ENCODE measurements at places on chromosomes 4 and X.
A peak's percentile ranks its signal among the peaks of the same experiment; 100 is the strongest.

DNA sequence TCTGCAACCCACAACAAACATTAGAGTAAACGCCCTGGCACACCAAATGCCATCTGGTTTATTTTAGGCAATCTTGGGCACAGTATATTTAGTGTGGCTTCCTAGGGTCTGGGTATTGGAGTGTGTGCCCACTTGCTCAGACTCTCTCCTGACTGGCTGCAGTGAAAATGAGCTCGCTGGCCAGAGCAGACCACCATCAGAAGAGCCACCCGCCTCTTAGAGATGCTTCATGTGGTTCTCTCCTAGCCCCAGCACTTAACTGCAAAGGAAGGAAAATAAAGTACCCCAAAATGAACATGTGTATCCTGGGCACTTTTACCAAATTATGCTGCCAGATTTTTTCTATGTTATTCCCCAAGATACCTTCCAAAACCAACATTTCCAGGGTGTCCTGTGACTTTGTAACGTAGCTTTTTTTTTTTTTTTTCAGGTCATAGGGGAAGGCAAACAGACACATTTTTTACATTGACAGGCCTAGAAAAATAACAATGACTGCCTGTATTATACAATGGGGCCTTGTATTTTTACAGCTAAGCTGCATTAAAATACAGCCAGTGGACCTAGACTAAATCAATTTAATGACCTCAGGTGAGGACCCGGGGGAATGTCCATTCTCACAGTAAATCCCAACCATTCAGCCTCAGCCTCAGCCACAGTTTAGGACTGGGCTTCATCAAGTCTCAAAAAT is 193.7 kb downstream of the RASL11B start:
- DNase-seq: no peak

DNA sequence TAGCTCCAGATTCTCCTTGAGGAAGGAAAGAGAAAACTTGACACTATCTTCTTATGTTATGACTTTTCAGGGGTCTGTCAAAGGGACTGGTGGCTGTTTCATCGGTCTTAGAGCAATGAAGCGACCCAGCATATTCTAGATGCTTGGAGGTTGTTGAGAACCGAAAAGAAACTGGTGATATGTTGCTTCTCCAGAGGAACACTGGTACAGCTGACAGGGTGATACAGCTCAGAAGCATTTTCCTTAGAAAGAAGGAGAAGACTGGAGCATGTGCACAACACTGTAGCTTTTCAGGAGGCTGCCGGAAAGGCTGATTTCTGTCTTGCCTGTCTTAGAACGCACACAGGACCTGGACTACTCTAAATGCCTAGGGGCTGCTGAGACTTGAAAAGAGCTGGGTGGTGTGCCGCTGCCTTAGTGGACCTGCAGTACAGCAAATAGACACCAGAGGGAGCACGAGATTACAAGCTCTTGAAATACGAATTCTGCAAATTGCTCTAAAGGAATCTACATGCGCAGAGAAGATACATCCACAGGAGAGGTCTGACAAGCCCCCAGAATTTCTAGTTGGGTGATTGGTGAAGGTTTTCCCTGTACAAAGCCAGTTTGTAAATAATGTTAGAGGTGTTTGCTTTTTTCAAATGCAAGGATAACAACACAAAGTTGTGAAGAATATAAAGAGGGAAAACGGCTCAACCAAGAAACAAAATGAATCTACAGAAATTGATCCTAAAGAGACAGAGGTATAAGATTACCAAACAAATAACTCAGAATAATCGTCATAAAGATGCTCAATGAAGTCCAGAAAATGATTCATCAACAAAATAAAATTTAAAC is 223.1 kb upstream of the DMD start:
- DNase-seq: no peak

DNA sequence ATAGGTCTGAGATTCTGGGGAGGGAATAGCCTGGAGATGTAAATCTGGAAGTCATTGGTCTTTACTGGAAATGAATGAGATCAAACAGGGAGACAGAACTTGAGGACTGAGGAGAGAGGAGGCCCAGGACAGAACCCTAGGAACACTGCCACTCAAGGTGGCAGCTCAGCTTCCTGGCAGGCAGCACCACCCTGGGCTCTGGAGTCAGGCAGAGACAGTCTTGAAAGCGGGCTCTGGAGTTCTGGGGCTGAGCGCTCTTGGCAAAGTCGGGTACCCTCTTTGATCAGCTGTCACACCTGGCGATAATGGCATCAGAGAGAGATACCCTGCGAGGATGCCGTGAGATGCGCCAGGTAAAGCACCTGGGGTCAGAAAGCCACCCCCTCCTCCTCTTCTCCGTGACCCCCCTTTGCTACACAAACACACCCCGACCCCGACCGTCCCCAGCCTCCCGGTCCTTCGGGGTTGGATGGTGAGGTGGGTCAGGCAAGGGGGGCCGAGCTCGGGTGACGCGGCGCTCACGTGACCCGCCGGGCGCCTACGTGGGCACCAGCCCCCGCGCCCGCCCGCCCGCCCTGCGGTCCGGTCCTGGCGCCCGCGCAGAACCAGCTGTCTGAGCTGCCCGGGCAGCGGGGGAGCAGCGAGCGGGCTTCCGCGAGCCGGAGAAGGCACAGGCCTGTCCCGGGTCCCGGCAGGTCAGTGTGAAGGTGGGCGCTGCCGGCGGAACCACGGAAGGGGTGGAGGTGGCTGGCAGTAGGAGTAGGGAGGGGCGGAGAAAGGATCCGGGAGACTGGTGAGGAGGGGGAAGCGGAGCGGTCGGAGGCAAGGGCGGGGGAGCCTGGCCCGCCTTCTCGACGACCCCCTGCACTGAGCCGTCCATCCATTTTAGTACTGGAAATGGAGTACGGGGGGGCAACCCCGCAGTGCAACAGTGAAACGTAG is at the start of gene TCEAL3:
TSS of gene TCEAL3 (plus strand) at position 600 of the 942 bp plus-strand sequence. CDS start 1,102 bp downstream, outside the sequence.
- DNase-seq: no peak

DNA sequence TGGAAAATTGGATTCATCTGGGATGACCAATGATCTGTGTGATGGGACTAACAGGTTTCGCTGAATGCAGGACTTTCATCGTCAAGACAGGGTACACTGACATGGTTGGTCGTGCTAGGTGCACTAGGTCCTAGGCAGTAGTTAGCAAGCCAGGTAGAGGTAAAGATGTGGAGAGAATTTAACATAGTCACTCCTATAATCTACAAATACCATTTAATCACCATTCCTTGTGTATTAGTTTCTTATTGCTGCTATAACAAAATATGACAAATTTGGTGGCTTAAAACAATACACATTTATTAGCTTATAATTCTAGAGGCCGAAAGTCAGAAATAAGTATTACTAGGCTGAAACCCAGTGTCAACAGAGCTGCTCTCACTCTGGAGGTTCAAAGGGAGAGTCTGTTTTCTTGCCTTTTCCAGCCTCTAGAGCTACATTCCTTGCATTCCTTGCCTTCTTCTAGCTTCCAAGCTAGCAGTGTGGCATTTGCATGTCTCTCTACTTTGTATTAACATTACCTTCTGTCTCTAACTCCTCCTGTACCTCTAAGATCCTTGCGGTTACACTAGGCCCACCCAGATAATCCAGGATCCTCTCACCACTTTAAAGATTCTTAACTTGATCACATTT is 98.7 kb upstream of the GRIA3 start:
- DNase-seq: no peak

DNA sequence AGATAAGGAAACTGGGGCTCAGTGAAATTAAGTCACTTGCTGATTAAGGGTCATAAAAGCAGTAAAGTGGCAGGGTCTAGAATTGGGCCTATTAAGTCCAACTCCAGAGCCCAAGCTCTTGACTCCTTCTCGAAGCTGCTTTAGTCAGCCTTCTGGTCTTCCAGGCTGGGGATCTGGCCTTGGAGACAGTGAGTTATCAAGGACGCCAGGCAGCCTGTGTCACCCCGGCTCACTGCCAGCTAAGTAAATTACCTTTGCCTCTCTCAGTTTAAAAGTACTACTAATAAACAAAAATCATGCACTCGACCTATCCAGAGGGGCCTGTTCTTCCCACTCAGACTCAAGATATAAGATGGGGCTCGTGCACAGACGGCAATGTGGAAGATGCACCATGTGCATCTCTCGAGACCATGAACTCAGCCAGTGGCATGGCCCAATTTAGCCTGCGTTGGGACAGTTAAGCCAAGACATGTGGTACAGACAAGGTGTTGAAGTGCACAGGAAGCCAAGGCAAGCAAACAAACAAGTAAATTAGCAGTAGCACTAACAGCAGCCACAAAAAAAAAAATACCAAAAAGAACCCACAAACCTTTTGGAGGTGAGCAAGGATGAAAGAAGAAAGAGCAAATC is 62.0 kb upstream of the MAP3K15 start:
- DNase-seq: no peak

- DNase-seq: no peak
These were observed 188.0 kb upstream of the S100G start for GRCh38 chrX:16461968-16462367.

- DNase-seq: no peak
These were observed 205.4 kb downstream of the DCLK2 start for GRCh38 chr4:150283689-150284088.

DNA sequence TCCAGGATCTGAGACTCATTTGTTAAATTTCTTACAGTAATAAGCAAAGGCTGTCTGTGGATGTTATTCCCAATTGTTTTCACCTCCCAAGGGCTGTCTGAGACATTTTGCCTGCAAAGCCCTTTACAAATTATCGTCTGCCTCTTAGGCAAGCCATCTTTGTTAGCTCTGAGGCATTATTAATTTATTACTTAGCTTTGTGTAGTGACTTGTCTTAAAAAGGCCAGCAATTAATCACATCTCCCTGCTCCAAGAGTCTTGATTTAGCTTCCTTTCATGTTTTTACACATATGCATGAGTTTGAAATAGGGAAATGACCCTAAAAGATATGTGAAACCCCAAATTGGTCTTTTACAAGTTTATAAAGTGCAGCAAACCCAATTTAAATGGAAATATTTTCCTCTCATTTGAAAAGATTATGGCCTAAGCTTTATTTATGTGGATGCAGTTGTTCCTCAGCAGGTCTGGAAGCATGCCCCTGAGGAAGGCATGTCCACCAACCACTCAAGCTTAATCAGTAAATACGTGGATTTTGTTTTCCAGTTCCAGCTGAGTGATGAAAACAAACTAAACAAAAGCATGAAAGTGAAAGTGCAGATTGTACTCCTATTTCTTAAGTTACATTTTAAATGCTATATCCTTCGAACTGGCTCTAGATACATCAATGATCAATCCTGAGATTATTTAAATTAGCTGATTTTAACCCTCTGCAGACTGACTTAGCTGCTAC is 173.6 kb upstream of the LNX1 start:
- DNase-seq: no peak

DNA sequence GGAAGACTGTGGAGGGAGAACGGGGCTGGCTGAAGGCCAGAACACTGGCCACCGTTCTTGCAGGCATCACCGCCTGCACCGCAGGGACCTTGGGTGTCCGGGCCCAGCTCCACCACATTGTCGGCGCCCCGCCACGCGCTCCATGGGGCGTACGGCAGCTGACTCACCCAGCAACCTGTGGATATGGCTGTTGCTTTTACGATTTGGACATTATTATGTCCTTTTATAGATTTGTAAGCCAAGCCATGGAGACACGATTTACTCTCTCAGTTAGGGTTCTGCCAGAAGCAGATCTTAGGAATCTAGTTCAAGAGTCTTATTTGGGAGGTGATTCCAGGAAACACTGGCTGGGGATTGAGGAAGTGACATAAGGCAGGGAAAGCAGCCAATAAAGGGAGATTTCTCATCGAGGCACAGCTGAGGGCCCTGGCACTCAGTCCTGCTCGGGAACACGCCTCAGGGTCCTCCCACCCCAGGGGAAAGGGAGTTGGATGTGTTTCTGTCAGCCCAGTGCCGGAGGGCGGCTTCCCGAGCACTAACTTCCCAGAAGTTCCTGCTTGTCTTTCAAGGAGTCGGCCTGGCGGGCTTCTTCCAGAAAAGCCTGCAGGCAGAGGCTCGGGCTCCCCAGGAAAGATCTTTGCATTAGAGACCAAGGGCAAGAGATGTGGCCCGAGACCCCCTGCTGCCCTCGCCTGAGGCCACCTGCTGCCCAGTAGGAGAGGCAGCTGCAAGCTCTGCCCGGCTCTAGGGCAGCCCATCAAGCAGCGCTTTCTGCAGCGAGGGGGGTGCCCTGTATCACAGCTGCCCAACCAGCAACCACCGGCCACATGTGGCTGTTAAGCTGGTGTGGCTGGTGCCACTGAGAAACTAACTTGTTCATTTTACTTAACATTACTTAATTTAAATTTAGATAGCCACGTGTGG is 52.9 kb downstream of the CRMP1 start:
- DNase-seq: no peak

DNA sequence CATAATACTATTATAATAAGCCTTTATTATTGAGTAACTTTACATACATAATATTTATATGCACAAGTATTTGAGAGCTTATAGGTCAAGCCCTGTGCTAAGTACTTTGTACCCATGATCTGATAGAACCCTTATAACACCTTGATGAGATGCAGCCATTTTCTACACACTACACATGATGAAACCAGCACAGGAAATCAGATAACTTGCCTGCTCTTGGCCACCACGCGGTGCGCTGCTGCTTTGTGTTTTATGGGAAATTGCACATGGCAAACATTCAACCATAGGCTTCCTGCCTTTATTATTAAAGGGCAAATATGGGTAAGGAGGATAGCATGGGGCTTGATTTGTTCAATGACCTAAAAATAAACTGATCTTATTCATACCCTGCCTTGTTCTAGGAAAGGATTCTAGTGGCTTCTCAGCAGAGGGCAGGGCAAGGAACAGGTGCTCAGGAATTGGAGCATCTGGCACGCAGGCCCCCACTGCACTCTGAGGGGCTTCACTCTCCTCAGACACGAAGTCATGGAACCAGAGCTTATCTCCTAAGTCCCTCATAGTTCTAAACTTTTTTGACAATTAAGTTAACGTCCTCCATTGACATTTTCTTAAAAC is 31.6 kb upstream of the NAP1L5 start:
- DNase-seq: no peak

DNA sequence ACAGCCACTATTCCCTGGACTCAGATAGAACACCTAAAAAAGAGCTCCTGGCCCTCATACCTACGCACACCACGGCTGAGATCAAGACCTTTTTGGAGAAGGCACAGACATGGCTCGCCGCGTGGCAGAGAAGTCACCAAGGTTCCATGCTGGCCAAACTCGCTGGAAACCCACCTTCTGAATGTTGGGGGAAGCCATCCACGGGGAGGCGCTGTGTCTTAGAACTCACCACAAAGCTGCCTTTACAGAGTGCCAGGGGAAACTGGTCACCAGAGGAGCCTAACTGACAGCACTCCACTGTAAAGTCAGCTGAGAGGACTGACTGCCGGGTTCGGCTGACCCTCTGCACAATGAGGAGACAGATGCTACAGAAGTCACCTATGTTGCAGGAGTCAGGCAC is 97.9 kb downstream of the NEUROG2 start:
- no peak for DNase-seq

DNA sequence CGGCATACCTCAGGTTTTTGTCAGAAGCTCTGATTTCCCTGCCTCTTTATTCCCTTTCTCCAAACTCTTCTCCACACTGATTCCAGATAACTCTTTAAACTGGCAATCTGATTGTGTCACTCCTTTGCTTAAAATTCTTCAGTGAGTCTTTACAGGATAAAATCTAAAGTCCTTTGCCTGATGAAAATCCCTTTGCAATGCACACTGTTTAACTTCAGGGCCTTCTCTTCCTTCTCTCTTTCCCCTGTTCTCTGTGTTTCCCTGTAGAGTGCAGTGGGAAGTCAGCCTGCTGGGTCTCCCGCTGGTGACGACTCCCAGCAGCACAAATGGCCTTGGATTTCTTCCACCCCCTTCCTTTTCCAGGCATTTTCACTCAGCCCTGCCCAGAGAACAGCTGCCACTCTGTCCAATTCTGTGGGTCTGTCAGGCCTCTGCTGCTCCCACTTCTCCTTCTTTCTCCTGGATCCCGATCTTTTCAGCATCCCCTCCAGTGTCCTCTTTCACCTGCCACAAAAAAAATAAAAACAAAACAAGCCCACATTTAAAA is 189.9 kb upstream of the NWD2 start:
- no peak for DNase-seq

GRCh38 chr4:11954093-11954492 is 525.4 kb upstream of the HS3ST1 start:
- DNase-seq: peak; percentile 33

Measured in retinal pigment epithelial cell (primary cell).